Kasumi-1 (cell line): ENCODE measurements at places on chromosomes 2 and 18.

DNA sequence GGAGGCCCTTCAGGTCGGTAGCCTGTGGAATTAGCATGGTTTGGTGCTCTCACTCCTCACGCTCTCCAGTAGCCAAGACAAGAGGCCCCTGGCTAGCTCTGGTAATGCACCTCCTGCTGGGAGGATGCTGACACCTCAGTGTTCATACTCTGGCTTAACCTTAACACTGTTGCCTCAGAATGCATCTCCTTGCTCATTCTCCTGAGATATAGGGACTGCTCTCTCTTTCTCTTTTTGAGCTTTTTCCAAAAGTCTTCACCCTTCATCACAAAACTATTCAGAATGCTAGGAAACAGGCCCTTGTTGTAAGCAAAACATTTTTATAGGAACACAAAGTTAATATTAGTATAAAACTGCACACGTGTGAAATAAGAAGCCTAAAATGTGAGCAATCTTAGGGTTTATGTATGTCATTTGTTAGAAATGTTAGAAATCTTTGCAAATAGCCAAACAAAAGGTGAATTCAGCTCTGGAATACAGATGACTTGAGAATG is 17.3 kb upstream of the IMPA2 start:
- no peak for DNase-seq

DNA sequence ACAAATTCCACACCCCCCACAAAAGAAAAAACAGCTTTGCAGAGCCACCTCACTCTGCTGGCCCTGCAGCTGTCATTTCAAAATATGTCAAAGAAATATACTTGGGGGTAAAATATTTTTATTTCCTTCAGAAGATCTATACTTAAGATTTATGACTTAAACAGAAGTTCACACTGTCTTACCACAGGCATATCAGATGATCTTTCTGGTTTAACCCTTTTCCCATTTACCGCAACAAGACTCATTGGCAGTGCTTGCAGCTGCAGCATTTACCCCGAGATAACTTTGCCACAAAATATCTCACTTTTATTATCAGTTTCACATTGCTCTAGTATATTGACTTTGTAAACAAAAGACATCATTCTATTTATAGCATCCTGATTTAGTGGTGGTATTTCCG is 21.6 kb upstream of the SLC35G4 start:
- DNase-seq: no peak

- no peak for DNase-seq
Observed at GRCh38 chr2:218022851-218023530, 20.2 kb upstream of the TNS1 start.

DNA sequence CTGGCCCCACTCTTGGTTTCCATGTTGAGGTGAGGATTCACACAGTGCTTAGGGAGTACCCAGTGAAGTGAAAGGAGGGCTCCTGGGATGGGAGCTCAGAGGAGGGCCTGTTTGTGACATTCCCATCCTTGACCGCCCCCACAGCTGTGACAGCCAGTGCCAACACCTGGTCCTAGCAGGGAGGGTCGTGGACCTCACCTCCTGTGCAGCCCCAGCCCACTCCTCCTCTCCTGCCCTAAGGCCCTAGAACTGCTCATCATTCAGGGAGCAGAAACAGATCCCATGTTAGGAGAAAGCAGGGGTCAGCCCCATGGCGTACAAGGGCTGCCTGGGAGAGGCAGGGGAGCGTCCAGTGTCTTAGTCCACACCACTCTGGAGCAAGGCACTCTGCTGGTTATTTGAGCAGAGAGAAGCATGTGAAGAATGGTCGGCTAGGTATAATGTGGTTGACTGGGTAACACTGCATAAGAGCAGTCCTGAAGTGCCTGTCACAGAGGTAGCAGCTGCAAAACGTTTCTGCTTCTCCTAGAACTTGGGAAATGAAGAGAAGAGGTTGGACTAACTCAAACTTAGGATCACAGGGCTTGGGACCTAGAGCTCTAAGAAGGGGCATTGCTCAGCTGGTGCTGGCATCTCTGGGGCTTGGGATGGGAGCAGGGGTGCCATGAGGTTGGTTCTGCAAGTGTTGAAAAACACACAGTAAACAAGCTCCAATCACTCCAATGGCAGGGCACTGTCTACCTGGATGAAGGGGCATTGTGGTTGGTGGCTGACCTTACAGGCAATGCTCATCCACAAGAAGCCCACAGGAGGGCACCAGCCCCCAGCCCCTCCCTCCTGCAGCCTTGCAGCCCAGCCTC is 55.6 kb downstream of the FAM168B start:
- DNase-seq: no peak
